ENCODE measurements at places on chromosomes 6 and 20.

DNA sequence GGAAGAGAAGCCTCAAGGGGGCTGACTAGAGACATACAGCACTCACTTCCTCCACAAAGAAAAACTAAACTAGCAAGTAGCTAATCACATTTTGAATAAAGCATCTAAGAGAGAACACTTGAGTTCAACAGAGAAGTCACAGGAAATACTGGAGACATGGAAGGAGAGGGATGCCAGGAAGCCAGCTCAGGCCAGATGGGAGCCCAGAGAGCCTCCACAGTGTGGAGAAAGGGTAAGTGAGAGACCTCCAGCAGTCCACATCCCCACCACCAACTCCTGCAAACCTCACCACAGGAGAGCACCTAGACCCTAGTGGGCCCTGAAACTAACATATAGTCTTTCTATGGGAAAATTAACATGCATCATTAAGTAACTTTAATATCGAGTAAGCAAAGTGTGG, 79.2 kb downstream of the EPM2A start:
- DNase-seq: no peak

GRCh38 chr6:128124713-128125112, 223.9 kb upstream of the THEMIS start:
- DNase-seq: no peak

DNA sequence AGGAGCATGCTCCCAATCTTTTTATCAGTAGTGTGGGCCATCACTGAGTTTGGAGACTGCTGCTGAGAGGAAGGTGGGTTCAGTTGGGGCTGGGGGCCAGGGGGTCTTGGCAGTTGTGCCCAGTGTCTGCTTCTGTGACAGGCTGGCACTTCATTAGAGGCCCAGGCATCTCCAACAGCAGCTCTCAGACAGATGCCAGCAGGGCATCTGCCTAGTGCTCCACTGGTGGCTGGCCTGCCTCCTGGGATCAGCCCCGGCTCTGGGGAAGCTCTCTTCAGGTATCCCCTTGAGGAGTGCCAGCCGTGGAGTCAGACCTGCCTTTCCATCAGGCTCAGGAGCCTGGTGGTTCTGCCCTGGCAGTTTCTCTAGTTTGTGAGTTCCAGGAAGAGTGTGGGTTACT, 77.3 kb downstream of the DTD1 start:
- DNase-seq: no peak

- no peak for DNase-seq
Measured at GRCh38 chr20:57139342-57140093, 126.9 kb downstream of the BMP7 start.

DNA sequence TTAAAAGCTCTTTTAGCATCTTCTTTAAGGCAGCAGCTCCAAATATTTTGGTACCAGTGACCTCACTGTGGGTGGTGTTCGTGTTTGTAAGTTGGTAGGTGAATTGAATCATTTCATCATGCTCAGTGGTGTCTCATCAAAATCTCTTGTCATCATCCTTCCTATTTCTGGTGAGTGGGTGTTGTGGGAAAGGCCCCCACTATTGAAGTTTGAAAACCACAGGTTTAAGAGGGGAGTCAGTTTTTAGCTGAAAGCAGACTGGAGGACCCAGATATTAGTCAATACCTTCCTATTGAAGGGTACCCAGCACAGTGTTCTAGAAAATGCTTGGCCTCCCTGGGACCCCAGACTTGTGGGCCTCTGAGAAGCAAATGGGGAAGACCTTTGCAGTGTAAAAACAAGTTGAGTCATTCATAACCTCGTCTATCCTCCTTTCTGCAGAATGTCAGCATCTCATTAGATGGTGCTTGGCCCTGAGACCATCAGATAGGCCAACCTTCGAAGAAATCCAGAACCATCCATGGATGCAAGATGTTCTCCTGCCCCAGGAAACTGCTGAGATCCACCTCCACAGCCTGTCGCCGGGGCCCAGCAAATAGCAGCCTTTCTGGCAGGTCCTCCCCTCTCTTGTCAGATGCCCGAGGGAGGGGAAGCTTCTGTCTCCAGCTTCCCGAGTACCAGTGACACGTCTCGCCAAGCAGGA, 3.7 kb downstream of the PIM1 start:
- peak; percentile 78 for DNase-seq

DNA sequence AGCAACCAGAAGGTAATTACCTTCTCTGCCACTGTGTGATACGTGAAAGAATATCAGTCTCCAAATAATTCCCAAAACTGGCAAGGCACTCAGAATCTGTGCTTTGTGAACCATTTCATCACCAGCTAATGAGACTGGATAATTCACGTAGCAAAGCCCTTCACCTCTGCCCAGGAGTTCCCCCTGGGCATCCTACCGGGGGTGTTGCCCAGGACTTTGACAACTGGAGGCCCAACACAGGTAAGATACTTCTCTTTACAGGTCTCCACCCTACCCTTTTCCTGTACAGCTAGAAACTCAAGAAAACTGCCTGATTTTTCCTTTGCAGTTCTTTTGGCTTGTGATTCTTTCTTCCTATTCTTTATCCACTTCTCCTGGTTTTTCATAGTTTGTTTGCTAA, 2.7 kb upstream of the CD24 start:
- DNase-seq: no peak

All from hematopoietic multipotent progenitor cell treated with erythropoietin and hydrocortisone succinate and interleukin-3 and kit ligand, for 6 days (in vitro differentiated cells).